CD8-positive, alpha-beta memory T cell (primary cell): ENCODE measurements at places on chromosomes 7 and 10. TPM values are rescaled to one million over a fixed set of nuclear protein-coding genes. Genes with fewer than 3 reads are reported as not detected.

DNA sequence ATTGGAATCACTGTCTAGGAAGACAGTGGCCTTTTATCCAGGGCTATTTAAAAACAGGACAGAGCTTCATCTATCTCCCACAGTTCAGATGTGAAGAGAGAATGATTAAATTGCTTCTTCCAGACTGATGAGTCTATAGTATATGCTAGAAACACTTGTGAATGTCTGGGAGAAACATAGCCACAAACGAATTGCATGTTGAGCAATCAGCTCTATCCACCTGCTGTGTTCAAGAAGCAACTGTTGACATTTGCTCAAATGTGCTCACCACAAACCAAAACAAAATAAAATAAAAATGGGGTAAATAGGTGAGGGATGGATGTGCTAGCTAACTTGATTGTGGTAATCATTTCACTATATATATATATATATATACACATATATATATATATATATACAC lies 195.1 kb downstream of the HECW1 start:
- DNase-seq: no peak
- H3K27ac ChIP-seq: no peak overlapping the region
- no peak overlapping the region for H3K4me3 ChIP-seq
- no peaks in the 10 kb centered on the region for H3K27me3 ChIP-seq
- H3K4me1 ChIP-seq: no peaks in the 10 kb centered on the region

DNA sequence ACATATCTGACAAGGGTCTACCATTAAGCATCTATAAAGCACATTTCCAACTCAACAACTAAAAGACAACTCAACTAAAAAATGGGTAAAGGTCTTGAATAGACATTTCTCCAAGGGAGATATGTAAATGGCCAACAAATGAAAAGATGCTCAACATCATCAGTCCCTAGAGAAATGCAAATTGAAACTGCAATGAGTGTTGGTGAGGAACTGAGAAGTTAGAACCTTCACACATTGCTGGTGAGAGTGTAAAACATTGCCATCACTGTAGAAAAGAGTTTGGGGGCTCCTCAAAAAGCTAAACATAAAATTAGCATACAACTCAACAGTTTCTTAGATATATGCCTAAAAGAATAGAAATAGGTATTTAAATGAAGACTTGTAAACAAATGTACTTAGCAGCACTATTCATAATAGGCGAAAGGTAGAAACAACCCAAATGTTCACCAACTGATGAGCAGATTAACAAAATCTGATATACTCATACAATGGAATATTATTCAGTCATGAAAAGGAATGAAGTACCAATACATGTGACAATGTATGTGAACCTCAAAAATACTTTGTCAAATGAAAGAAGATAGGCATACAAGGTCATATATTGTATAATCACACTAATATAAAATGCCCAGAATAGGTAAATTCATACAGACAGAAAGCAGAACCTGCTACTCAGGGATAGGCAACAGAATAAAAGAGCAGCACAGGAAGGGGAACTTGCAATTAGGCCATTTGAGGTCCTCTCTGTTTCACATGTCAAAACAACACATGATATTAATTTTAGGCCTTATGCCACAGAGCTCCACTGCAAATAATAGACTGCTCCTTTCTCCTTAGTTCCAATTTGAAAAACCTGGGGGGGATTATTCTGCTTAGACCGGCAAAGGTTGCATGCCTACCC lies 10.6 kb upstream of the LRRC72 start:
- no peaks in the 10 kb centered on the region for H3K4me1 ChIP-seq
- H3K4me3 ChIP-seq: no peak overlapping the region
- no peaks in the 10 kb centered on the region for H3K27me3 ChIP-seq
- H3K27ac ChIP-seq: no peak overlapping the region

The CALCR gene
- polyA plus RNA-seq: not detected

GRCh38 chr10:114911052-114911711 lies 26.8 kb upstream of the TRUB1 start:
- no peaks in the 10 kb centered on the region for H3K4me1 ChIP-seq
- no peaks in the 10 kb centered on the region for H3K27me3 ChIP-seq
- H3K27ac ChIP-seq: no peak overlapping the region
- no peak for DNase-seq
- H3K36me3 ChIP-seq: no peaks in the 10 kb centered on the region

GRCh38 chr7:1608318-1608717 lies 38.5 kb upstream of the PSMG3 start:
- no peaks in the 10 kb centered on the region for H3K27me3 ChIP-seq
- H3K36me3 ChIP-seq: no peaks in the 10 kb centered on the region
- H3K4me3 ChIP-seq: no peak overlapping the region
- no peak for DNase-seq
